ENCODE measurements at places on chromosomes 6 and 20. TPM values are rescaled to one million over a fixed set of nuclear protein-coding genes. Genes with fewer than 3 reads are reported as not detected.

GRCh38 chr6:109194880-109195279 lies 99.6 kb downstream of the CEP57L1 start:
- no peak for DNase-seq

GRCh38 chr6:47974106-47974505 lies 136.9 kb downstream of the PTCHD4 start:
- no peak for DNase-seq

Gene E2F3
- 5.4 TPM for total RNA-seq

Gene RCAN2
- total RNA-seq, result under 0.01 TPM

All from hematopoietic multipotent progenitor cell (in vitro differentiated cells).